ENCODE measurements at places on chromosomes 4 and X.

GRCh38 chr4:15031993-15032675 is 29.9 kb downstream of the CPEB2 start:
- no peak for DNase-seq

GRCh38 chrX:131783555-131784308 is 239.4 kb upstream of the STK26 start:
- DNase-seq, result no peak

- no peak for DNase-seq
Measured at GRCh38 chr4:88090898-88091297, 67.5 kb downstream of the ABCG2 start.

GRCh38 chr4:152665691-152666395 is 14.0 kb downstream of the TMEM154 start:
- no peak for DNase-seq

DNA sequence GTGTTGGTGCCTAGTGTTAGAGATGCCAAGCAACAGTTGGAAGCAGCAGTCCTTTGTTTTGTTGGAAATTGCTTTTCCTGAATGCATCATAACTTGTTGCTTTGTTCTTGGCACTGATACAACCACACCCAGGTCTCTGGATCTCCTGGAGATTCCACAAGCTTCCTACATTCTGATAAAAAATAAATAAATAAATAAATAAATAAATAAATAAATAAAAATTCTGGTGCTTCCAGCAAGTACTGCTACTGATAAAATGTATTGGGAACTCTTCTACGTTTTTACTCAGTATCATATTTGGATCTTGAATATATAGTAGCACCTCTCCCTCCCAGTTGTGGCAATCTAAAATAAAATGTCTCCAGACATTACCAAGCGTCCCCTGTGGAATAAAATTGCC is 62.7 kb upstream of the GRID2 start:
- no peak for DNase-seq

- no peak for DNase-seq
Measured at GRCh38 chr4:24589448-24589847, 5.1 kb upstream of the DHX15 start.

DNA sequence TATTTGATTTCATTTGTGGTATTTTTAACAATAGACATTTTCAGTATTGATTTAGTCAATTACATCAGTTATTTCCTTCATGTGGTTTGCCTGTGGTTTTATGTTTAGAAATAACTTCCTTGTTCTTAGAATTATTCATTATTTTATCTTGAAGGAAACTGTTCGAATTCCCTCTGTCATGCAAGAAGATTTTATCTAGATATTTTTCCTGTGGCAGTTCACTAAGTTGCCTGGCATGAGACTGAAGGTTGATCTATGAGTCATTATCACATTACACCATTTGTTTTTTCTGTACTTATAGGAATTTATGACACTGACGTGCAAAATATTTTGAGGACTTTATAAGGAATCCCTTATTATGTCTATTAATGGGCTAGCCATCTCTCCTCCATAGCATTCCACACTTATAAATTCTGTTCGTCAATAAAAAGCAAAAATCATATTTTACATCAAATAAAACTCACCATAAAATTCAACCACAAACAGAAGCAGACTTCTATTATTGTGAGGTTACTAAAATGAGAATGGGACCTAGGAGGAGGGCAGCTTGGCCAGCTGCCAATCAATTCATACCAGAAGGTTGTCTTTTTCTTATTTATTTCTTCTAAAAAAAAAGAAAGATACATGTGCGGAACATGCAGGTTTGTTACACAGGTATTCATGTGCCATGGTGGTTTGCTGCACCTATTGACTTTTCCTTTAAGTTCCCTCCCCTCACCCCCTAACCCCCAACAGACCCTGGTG is 179.0 kb downstream of the KCNIP4 start:
- no peak for DNase-seq

DNA sequence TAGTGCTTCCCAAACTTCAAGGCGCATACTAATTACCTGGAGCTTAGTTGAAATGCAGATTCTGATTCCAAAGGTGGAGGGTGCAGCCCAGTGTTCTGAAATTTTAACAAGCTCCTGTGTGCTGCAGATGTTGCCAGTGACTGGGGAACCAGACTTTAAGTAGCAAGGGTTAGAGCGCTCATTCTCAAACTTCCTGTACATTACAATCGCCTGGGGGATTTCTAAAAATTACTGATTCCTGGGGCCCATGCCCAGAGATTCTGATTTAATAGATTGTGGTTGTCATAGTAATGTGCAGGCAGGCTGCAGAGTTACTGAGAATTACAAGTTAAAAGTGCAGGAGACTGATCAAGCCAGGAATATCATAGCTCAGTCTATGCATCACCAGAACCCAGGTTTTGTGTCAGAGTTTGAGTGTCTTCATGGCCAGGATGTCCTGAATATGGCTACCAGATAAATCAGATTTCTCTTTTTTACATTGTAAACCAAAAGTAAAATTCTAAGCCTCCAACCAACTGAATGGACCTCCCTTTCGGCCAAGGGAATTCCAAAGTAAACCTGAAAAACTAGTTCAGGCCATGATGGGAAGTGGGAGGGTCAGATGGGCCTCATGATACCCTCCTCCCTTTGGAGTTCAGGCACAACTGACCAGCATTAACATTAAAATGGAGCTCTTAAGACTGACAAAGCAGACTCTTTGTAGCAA is 121.6 kb downstream of the ATXN3L start:
- DNase-seq, result no peak

DNA sequence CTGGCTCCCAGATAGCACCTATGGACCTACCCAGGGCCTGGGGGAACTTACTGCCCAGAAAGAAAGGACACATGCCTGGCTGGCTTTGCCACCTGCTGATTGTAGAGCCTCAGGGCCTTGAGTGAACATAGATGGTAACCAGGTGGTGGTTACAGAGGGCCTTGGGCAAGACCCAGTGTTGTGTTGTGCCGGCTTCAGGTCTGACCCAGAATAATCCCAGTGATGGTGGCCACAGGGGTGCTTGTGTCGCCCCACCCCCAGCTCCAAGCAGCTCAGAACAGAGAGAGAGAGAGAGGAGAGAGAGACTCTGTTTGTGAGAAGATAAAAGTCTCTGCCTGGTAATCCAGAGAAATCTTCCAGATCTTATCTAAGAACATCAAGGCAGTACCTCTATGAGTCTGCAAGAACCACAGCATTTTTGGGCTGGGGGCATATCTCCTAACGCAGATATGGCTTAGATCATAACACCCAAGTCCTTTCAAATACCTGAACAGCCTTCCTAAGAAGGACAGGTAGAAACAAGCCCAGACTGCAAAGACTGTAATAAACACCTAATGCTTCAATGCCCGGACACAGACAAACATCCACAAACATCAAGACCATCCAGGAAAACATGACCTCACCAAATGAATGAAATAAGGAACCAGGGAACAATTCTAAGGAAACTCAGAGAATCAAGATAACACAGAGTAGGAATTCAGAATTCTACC is 16.3 kb upstream of the RP2 start:
- no peak for DNase-seq

- no peak for DNase-seq
Measured at GRCh38 chrX:127305013-127305412, 485.5 kb downstream of the PRR32 start.

- no peak for DNase-seq
Measured at GRCh38 chr4:168633496-168633895, 136.6 kb downstream of the PALLD start.

DNA sequence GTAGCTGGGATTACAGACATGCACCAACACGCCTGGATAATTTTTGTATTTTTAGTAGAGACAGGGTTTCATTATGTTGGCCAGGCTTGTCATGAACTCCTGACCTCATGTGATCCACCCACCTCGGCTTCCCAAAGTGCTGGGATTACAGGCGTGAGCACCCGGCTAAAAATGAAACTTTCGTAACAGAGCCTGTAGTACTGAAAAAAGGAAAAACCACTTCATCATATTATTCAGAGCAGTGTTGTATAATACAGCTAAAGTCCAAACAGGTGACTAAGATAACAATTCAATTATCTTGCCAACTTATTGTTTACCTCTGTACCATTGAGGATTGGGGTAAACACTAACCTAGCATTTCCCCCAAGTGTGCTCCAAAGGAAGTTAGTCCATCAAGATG is 43.9 kb upstream of the HPRT1 start:
- no peak for DNase-seq

DNA sequence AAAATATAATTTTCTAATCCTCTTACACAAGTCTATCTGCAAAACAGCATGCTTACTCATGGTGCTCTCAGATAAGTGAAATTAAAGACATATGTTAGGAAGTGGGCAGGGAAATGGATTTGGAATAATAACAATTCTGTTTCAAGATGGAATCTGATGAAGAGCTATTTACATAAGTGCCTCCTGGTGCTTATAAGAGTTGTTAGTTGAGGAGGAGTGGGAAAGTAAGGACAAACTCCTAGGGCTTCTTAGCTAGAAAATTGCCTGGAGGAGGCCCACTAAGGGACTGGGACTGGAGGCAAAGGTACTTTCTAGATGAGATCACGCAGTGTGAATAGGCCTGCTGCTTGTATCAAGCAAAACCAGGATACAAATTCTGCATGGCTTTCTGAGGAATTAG is 939.8 kb downstream of the GLUD2 start:
- DNase-seq, result no peak

- peak; percentile 35 for DNase-seq
Measured at GRCh38 chrX:40573763-40574162, 7.0 kb upstream of the ATP6AP2 start.

DNA sequence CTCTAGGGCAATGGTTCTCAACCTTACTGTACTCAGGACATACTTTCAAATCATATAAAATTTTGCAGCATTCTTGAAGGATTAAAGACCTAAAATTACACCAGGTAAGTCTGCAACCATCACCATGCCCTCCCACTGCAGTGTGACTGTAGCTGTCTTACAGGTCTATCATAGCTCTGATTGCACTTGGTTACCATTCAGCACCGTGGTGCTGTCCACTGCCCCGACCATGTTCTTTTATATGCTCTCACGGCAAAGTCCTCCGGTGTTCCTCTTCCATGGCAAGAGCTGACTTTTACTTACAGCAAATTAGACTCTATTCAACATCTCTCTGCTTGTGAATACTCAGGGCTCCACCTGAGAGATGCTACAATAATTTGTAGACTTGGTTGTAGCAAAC is 11.5 kb downstream of the CRMP1 start:
- DNase-seq, result no peak

DNA sequence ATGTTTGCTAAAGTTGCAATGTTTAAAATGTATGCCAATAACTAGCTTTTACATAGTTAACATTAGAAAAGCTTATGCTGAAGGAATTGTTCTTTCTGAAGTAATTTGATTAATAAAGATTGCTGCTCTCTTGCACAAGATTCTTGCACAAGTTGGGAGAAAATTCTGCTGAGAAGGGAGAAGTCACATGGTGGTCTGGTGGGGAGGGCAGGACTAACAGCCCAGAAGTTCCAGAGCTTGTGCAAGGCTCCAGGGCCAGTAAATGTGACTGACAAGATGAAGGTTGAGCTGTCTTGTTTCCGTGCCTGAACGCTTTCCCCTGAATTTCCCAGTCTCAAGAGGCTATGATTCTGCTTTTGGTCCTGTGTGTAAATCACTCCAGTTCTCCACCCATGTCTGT is 112.9 kb upstream of the VCX start:
- no peak for DNase-seq

DNA sequence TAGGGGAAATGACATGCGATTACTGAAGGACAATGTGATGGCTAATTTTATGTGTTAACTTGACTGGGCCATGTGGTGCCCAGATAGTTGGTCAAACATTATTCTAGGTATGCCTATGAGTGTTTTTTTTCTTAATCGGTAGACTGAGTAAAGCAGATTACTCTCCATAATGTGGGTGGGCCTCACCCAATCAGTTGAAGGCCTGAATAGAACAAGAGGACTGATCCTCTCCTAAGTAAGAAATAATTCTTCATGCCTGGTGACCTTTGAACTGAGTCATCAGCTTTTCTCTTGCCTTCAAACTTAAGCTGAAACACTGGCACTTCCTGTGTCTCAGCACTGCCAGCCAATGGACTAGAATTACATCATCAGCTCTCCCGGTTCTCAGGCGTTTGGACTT is 164.0 kb upstream of the FGF13 start:
- DNase-seq, result no peak

DNA sequence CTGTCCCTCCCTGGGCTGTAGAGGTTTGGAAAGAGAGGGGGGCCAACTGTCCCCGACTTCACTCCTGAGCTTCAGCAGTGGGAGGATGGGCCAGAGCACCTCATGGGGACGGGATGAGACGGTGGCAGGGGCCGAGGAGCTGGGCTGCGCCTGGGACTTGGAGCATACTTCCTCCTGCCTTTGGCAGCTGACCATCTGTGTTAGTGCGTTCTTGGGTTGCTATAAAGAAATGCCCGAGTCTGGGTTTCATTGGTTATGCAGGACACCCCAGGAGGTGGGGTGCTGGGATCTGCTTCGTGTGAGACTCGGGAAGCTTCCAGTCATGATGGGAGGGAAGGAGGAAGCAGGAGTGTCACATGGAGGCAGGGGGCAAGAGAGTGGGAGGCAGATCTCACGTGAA is 7.4 kb downstream of the PSAPL1 start:
- no peak for DNase-seq

DNA sequence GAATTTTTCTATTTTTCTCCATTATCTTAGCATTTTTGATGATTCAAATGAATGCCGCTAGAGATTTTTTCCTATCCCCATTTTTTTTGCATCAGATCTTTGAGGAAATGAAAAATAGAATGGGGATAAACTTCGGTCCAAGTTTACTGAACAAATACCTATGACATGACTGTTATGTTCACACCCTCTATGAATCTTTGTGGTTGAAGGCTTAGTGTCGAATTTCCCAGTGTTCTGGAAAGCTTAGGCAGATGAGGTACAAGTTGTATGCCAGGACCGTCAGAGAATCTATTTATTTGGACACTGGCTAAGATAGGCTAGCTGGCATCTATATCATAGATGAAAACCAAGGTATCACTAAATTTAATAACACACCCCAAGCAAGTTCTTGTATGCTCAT is 123.4 kb downstream of the SPCS3 start:
- DNase-seq, result no peak

DNA sequence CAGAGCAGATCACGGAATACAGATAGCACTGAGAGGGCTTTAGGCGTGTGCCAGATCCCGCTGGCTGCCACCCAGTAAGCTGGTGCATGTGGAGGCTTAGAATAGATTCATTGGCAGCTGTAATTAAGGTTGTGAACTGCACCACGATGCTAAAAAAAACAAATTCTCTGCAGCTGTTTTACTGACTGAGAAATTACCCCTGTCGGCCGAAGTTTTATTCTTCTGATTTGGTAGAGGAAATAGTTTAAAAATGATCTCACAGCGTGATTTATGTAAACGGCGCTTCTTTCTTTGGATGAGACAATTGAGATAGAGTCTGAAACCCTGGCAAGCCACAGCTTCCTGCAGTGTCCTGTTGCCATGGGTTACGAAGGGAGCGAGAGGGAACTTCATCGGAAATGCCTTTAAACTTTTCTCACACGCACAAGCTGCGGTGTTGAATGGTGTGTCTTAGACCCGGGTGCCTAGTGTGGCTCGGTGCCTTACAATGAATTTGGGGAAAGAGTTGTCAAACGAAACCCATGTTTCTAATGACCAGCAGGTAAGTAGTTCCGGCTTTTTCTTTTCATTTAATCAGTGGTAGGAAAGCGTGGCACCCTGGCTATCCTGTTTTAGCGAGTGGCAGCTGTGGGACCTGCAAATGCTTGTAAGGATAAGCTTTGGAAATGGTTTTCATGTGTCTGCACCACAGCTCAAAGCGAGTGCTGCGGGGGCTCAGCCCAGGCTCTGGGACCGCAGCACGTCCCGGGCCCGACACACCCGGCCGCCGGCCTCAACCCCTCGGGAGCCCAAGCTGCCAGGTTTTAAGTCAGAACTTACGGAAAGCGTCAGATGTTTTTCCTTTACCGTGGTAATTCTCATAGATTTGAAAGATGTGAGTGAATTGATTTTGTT is 71.7 kb upstream of the HGFAC start:
- peak; percentile 38 for DNase-seq

- no peak for DNase-seq
Measured at GRCh38 chr4:145132511-145133098, 34.5 kb downstream of the ABCE1 start.
